NCI-H1092 treated with DMSO at 0.1 percent for 48 hours (cell line): ENCODE measurements at places on chromosomes 11 and 22.
A peak's percentile ranks its signal among the peaks of the same experiment; 100 is the strongest.

DNA sequence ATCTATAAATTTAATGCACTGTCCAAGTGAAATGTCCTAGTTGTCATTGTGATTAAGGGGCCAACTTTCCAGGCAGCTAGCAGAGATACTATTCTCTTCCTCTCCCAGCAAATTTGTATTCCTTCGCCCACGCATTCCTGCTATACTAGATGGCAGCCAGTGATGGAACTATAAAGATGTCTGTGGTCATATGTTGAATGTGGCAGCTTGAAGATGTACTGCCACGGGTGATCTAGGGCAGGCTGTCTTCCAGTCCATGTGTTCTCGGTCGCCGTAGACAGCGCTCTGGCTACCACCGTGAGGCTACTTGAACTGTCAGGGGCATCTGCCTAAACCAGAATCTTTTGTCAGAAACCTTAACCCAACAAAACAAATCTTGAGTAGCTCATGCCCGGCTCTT lies 8.3 kb upstream of the SIDT2 start:
- DNase-seq: no peak

- no peak for DNase-seq
Measured at GRCh38 chr22:33909911-33910310, 10.4 kb downstream of the LARGE1 start.

- DNase-seq: no peak
Measured at GRCh38 chr11:45149483-45150056, 3.1 kb downstream of the PRDM11 start.

- no peak for DNase-seq
Measured at GRCh38 chr11:15674756-15675155, 560.0 kb downstream of the INSC start.

DNA sequence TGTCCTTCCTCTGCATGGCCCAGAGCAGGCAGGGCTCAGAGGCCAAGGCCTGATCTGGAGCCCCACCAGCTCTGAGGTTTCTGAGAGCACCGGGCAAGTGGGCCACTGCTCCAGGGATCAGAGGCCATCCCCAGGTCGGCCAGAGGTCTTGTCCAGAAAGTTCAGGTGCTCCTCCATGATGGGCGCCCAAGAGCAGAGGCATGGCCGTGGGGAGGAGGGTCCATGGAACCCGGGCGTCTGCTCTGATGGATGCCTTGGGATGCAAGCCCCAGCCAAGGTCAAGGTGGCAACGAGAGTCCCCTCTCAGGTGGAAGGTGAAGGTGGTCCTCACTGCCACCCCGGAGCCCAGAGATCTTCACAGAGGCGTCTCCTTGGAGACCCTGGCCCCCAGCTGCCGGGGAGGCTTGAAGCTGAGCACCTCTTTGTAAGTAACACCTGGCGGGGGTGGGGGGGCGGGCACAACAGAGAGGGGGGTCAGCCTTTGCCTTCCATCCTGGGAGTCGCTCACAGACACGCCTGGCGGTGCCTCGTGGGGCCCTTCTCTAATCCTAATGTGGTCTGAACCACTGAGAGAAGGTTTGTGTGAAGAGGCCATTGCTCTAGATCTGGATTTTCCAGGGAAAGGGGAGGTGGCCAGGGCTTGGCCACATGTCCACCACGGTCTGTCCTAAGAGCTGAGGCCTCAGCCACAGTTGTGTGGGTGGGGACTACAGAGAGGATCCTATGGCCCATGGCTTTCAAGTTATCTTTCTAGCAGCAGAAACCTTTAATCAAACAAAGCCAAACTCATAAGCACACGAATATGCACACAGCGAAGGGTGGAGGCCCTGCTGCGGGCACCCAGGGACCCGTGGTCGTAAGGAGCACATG lies 2.2 kb upstream of the HDAC10 start:
- no peak for DNase-seq

- no peak for DNase-seq
Measured at GRCh38 chr11:76777305-76777704, 5.9 kb upstream of the TSKU start.

DNA sequence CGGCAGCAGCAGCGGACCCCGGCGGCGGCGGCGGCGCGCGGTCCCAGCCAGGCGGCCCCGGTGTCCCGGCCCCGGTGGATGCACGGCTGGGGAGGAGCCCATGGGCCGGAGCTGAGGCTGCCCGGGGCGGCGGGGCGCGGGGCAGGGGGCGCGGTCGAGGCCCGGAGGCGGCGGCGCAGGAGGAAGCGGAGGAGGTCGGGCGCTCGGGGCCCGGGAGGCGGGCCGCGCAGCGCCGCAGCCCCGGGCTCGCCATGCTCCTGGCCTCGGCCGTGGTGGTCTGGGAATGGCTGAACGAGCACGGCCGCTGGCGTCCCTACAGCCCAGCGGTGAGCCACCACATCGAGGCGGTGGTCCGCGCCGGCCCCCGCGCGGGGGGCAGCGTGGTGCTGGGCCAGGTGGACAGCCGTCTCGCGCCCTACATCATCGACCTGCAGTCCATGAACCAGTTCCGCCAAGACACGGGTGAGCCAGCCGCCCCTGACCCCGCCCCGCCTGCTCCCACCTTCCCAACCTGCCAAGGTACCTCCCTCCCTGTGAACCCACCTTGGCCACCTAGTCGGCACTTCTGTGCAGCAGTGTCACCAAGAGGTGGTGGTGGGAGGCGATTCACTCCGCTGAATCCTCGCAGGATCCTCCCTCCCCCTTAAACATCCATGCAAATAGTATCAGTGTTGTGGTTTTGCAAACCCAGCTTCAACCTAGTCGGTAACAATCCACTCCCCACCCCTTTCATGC lies 580 bp downstream of the DTX4 start:
- DNase-seq: no peak

DNA sequence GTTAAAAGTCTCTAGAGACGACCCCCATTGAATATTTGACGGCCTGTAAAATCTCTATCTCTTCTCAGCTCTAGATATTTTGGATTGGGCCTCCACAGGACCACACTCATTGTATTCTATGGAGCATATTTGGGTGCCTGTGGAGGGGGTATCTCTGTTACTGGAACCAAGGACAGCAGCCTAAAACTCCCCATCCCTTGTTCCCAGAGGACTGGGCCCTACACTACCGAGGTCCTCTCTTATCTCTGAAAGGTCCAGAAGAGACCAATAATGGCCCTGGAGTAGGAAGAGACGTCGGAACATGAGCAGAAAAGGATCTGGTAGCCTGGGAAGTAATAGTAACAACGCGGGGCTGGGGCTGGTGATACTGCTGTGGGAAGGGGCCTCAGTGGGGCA lies 542 bp downstream of the HPS4 start:
- no peak for DNase-seq

GRCh38 chr22:23281406-23282088 lies 101.2 kb downstream of the BCR start:
- DNase-seq: peak; percentile 75

GRCh38 chr11:95734009-95734572 lies 55.5 kb downstream of the FAM76B start:
- no peak for DNase-seq

DNA sequence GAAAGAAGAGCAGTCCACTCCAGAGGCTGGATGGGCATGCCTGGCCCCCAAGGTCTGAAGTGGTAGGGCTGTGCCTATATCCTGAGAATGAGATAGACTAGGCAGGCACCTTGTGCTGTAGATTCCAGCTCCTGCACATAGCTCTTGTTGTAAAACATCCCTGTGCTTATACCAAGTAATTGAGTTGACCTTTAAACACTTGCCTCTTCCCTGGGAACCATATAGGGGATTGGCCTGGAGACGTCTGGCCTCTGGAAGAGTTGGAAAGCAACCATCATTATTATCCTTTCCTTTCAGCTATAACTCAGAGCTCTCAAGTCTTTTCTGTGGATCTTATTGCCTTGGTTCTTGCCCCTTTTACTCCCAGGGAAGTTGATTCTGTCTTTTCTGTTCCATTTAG lies 15.1 kb downstream of the LIMK2 start:
- no peak for DNase-seq

- DNase-seq: no peak
Measured at GRCh38 chr11:429931-430456, 11.8 kb downstream of the ANO9 start.

DNA sequence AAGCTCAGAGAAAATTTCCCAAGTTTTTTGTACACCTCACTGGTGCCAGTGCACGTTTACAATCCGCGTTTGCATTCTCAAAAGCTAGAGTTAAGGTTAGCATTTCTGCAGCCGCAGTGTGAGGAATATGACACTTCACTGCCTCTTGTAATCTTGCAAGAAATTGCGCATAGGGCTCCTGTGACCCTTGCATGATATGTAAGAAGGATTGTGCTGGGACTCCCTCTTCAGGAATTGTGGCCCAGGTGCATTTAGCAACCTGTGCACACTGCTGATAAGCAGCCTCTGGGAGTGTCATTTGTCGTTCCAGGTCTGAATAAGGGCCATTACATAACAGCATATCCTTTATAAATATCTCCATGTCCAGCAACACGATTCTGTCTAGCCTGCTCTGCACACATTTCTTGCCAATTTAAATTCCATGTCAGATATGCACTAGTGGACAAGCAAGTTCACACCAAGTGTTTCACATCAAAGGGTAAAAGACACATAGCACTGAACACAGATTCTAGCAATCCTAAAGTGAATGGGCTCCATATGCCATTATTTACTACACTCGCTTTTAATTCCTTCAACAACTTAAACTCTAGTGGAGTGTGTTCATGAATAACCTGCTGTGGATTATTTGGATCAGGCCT lies 69.2 kb upstream of the INCENP start:
- peak; percentile 54 for DNase-seq

DNA sequence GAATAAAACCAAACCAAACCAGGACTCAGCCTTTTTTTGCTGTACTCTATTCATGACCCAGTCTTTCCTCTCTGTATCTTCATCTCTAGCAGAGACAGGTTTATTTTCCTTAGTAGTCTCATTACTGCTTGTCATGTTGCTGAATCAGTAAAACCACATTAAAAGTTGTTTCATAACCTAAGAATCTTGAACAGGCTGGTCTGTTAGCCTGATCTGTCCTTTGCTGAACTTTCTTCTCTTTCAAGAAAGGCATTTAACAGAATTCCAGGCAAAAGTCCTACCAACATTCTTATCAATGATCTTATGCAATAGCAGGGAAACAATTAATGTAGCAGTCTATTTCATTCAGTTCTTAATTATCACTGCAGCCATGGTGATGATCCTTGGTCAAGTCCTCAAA lies 197.7 kb downstream of the CASP12 start:
- no peak for DNase-seq

DNA sequence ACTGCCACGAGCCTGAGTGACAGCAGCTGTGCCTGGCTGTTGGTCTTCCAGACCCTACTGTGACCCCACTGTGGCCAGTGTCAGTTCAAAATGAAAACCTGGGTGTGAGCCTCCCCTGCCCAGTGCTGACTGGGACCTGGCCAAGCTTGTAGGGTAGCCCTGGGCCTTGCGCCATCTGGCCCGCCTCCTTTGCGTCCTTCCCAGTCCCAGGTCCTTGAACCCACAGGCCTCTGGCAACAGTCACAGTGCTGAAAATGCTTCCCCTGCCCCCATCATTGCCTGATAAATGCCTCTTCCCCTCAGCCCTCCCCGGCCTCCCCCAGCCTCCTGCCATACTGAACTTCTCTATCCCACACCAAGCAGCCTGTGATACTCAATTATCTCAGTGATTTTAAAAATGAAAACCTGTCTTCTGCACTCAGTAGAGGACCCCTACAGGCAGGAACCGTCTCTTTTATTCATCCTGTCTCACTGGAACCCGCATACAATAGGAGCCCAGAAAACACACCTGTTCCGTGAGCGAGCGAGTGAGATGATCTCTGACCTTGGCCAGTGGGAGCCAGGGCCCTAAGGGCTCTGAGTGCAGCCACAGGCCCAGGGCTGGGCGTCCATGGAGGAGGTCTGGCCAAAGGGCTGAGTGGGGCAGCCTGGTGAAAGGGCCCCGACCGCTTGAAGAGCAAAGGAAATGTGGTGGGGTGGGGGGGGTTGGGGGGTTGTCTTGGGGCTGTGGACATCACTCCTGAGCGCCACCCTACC lies 49.7 kb upstream of the TTLL12 start:
- DNase-seq: peak; percentile 16

- peak; percentile 50 for DNase-seq
Measured at GRCh38 chr11:132504501-132505041, 1027.7 kb downstream of the OPCML start.

DNA sequence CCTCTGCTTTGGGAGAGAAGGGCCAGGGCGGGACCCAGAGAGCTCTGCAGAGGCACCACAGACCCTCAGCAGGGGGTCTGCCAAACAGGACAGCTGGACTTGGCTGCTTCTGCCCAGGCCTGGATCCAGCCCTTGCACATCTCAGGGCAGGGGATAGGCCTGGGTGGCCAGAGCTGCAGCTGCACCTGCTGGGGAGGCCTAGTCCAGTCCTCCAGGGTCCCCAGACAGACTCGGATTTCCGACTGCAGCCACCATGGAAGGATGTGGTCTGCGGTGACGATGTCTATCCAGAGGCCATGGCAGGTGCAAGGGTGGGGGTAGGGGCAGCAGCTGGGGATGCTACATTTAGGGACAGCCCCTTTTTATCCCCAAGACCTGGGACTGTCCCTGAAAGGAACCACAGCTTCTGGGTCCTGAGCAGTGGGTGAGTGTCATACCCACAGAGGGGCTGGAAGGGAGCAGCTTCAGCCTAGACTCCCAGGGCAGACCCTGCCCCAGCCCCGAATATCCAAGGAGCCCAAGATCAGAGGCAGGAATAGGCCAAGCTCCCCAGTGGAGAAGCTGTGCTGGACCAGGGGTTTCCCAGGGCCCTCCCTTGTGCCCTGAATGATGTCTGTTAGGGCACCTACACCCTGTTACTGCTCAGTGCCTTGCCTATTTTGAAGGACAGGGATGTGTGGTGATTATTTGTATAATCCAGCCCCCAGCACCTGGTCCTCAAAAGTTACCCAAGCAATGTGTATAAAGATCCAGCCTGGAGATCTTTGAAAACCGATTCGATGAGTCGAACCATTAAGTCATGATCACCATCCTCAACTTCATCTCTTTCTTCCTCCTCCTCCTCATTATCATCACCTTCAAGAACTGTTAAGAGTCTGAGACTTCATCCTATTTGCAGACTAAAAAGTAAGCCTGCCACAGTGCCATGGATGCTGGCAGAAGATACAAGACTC lies 2.5 kb upstream of the IGLL5 start:
- DNase-seq: no peak

GRCh38 chr11:64049509-64049908 lies 13.8 kb downstream of the FLRT1 start:
- DNase-seq: no peak

DNA sequence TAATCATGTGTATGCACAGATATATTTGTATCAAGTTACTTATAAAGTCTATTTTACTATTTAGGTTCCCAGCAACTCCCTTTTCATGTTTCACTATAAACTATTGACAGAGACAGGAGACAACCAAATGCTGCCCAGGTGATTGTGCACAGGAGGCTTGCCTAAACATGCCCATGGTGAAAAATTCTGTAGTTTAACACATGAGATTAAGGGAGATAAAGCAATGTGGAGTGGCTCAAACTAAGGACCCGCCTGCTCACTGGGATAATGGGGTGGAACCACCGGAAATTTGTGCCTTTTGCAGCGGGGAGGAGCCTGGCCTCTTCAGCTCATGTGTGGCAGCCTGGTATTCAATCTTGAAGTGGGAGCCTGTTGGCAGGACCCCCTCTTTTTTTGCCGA lies 459.5 kb upstream of the CNTN5 start:
- DNase-seq: no peak
